ENCODE measurements at places on chromosomes 1 and 21.

GRCh38 chr1:156816561-156817328 lies at the start of gene SH2D2A:
TSS of gene SH2D2A (minus strand) at chr1:156816848. CDS start at chr1:156816708, 140 bp downstream.
- DNase-seq = peak; percentile 61

DNA sequence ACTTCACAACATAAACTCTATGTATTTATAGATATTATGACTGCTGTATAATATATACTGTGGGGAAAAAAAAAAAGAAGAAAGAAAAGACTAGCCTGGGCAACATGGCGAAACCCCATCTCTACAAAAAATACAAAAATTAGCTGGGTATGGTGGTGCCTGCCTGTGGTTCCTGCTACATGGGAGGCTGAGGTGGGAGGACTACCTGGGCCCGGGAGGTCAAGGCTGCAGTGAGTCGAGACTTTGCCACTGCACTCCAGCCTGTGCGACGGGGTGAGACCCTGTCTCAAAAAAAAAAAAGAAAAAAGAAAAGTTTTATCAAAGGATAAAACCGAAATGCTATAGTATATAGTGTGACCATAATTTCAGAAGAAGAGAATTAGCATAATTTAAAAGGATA lies 2.7 kb downstream of the EXOC8 start:
- no peak for DNase-seq

DNA sequence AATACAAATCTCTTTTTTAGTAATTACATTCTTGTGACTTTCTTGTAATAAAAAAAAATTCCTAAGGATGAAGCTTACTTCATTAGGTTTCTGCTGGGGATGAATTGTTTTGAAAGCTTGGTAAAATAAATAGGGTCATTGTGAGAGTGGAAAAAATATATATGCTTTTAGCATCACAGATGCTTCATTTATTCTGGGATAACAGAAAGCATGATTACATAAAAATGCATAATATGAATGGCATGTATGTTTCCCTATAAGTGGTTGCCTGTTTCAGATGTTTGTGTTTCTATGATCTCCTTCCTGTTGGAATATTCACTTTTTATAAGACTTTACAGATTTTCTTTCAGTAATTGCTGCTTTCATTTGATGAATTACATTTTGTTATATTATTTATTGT lies 42.3 kb downstream of the HMCN1 start:
- DNase-seq = no peak

GRCh38 chr1:224874775-224875174 lies 54.7 kb upstream of the DNAH14 start:
- no peak for DNase-seq

DNA sequence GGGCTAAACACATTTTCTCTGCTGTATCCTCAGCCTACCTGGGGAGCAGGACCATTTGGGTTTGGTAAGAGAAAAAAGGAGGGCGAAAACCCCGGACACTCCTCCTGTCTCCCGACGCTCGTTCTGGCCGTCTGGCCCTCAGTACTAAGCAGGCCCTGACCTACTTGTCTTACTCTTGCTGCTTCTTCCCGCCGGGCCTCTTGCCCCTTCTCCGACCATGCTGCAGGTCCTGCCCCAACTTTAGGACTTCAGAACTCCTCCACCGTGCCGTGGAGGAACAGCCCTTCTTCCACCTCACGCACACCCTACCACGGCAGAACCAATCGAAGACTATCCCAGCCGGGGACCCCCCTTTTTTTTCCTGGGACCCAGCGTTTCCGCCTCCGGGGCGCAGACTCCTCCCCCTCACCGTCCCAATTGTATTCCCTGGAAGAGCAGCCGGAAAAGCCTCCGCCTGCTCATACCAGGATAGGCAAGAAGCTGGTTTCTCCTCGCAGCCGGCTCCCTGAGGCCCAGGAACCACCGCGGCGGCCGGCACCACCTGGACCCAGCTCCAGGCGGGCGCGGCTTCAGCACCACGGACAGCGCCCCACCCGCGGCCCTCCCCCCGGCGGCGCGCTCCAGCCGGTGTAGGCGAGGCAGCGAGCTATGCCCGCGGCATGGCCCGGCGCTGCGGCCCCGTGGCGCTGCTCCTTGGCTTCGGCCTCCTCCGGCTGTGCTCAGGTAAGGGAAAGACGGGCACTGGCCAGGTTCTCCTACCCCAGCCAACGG lies at the start of gene CHRNB2:
TSS of gene CHRNB2 (plus strand) at position 393 of the 771 bp plus-strand sequence. CDS start at position 660, 267 bp downstream.
- DNase-seq = peak; percentile 80

GRCh38 chr21:29449306-29449950 lies 150.7 kb downstream of the BACH1 start:
- DNase-seq = peak; percentile 20

DNA sequence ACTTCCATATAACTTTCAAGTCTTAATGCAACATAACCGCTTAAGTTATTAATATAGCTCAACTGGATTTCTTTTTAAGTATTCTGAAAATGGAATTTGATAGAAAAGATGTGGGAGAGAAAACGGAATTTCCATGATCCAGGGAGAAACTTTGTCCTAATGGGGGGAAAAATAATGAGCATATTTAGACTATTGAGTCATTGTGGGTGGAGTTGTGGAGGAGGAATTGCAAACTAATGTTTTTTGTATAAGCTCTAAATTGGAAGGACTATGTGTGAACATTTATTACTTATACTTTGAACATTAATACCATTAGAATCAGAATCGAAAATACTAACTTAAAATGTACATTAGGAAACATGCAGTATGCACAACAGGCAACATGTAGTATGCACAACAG lies 159.9 kb upstream of the NEGR1 start:
- no peak for DNase-seq

DNA sequence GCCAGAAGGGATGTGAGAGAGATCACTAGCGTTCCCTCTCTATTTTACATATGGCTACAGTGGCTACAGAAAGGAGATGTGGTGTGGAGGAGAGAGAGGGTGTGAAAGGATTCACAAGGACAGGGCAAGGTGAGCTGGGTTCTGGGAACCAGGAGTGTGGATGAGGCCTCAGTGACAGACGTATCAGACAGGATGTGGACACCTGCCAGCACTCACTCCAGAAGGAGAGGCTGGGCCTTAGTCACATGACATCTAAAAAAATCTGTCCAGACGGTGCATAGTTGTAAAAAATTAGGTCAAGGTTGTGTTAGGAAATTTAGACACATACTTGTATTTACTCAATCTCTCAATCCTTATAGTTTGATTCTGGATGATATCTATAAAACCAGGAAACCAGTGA lies 10.6 kb downstream of the TRIM67 start:
- DNase-seq = no peak

GRCh38 chr21:38944402-38944801 lies 138.7 kb downstream of the ETS2 start:
- no peak for DNase-seq

DNA sequence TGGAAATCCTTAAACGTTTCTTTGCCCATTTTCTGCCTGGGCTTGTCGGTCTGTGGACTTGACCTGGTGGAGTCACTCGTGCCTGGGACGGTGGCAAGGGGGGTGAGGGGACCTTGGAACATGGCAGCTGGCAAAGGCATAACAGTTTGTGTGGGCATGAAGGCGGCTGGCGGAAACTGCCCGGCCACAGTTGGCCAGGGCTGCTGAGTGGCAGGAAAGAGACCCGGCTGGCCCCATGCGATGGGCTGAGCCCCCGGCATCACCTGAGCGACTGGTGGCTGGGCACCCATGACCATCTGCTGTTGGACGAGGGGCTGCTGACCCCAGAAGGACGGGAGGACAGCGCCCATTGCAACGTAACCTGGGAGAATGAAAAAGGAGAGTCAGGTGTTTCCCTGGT lies 49.3 kb upstream of the C8B start:
- no peak for DNase-seq

DNA sequence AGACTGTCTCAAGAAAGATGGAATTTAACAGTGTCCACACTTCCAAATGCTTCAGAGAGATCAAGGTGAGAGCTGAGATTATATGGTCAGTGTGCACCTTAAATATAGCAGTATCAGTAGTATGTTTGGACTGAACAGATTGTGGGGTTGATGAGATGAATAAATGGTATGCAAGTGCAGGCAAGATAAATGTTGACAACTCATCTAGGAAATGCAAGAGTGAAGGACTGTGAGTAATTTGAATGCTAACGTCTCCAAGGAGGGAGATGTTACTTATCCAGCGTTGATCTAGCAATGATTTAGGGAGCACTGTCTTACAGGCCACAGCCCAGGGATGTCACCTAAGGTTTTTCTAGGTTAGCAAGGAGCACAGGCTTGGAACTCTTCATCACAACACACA lies 170.7 kb upstream of the GALNT2 start:
- no peak for DNase-seq

DNA sequence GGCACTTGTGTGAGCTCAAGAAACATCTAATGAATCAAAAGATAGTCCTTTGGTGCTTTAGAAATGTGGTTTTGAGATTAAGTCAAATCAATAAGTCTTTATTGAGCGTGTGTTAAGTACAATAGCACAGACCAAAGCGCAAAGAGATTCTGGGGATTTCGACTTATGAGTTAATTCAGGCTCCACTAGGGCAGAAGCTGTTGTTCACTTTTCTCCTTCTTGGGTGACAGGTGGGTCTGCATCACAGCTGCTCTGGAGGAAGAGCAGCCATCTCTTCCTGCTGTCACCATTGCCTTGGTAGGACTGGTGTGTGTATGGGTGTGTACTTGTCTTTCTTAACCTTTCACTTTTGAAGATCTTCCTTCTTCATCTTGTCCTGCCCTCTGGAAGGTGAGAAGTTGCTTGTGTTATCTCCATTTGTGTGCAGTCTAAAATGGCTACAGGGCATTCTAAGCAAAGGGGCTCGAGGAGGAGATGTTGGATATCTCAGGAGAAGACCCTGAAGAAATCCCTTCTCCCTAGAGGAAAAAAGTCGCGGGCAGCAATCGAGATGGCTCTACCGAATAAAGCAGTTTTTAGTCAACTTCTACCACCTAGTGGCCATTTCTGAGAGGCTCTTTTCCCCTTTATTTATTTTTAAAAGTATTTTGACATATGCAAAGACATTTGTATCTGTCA lies 22.9 kb upstream of the DISC1 start:
- DNase-seq = peak; percentile 74

DNA sequence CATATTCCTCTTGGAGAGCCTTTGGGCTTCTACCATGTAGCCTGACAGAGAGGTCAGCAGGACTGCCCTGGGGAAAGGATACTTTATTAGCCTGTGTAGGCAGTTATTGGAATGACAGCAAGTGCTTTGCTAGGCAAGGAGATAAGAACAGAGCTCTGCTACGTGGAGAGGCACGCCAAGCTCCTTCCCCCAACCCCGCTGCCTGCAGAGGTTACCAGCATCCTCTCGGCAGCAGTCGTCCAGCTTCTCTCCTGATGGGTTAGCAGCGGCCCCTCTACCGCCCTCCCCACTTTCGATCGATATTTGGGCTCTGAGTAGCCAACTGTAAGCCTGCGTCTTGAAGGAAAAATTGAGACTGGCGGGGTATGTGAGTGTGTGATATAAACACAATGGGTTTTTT lies 122.3 kb downstream of the DHRS3 start:
- DNase-seq = no peak

DNA sequence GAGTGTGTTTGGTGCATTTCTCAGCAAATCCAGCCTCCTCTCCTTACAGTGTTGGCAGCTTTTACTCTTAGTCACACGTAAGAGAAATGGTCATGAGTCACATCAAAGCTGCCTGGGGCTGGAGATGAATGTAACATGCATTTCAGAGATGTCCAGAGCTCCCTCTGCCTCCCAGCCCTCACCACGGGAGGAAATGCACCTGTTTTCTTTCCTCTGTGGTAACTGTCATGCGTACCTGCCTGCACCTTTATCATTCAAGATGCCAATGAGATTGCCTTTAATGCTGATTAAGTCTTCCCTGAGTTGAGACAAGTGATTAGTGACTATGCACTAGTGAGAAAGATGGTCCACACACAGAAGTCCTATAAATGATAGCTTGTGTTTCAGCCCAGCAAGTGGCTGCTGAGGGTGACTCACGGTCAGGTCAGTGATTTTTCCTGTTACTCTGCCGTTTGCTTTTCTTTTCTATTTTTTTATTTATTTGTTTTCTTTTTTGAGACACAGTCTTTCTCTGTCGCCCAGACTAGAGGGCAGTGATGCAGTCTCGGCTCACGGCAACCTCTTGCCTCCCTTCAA lies 277.3 kb upstream of the FMN2 start:
- DNase-seq = peak; percentile 29

DNA sequence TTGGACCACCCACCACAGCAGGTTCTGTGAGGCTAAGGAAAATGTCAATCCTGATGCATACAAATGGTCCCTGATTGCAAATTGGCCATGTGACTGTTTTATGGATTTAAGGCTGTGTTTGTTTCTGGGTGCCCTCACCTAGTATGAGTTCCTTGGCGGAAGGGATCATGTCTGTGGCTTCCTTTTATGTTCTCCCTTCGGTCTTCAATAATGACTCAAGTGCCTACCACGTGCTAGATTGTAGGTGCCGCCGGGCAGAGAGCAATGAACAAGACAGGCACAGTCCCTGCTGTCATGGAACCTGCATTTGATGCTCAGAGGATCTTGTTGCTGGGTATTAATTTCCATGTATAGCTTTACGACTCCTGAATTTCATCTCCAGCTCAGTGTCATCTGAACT lies 9.8 kb upstream of the VWA5B1 start:
- no peak for DNase-seq

- no peak for DNase-seq
These were observed 86.8 kb downstream of the ADGRL2 start for GRCh38 chr1:81887421-81888144.

GRCh38 chr21:43190951-43191350 lies 22.1 kb downstream of the CRYAA start:
- no peak for DNase-seq

DNA sequence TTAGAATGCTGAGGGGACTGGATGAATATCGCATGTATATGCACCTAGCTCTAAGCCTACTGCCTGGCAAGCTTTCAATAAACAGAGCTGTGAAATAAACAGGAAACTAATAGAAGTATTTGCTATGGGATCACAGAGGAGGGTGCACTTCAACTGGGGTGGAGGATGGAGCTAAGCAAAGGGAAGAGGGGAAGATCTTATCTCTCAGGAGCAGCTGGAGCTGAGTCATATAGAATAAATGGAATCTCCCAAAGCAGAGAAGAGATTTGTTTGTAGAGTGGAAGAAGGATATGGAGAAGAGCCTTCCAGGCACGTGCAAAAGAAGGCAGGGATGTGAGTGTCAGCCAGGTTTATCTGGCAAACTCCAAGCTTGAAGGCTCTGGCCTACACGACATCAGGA lies 17.0 kb upstream of the KCNA10 start:
- no peak for DNase-seq

GRCh38 chr1:23799255-23799569 lies 1.3 kb downstream of the GALE start:
- DNase-seq = no peak

- DNase-seq = no peak
These were observed 11.8 kb upstream of the KIAA0040 start for GRCh38 chr1:175204330-175204729.

DNA sequence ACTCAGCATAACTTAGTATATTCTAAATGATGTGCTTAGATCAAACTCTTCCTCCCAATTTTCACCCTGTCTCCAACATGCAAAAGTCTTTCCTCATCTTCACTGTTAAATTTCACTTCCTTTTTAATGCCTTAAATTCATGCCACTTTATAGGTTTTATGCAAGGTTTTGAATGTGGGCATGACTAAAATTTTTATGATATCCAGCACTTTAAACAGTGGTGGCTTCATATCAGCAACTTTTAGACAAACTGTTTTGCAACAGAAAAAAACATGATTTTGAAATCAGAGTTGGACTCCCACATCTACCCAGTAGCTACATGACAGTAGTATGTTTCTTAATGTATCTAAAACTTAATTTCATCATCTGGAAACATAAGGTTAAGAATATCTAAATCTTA lies 84.7 kb upstream of the ZP4 start:
- peak; percentile 23 for DNase-seq

GRCh38 chr1:36787312-36787913 lies 246.9 kb downstream of the GRIK3 start:
- no peak for DNase-seq

- DNase-seq = no peak
These were observed 80.5 kb upstream of the CNIH3 start for GRCh38 chr1:224535641-224536040.

- DNase-seq = peak; percentile 56
These were observed 10.6 kb upstream of the HLCS start for GRCh38 chr21:36976882-36977651.

Data from suppressor macrophage (primary cell).